CD4-positive, alpha-beta T cell treated with Interleukin-21 for 1 hour (primary cell): ENCODE measurements at places on chromosomes 7 and 10.

- DNase-seq, result no peak
Observed at GRCh38 chr10:126087796-126088505, 191.6 kb downstream of the FANK1 start.

DNA sequence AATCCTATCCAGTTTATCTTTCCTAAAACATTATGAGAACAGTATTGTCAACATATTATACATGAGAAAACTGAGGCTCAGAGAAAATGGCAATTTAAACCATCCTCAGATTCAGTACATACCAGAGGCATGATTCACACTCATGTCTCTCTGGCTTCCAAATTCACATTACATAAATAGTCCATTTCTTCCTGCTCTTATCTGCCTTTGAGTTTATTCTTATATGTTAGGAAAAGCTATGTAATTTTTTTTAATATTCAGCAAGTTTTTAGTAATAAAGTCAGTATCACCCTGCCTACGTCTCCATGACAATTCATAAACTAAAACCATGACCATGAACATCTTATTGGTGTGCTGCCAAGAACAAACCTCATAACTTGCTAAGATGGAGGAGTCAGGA lies 1260.2 kb upstream of the SORCS1 start:
- no peak for DNase-seq

GRCh38 chr7:43768201-43768886 lies 9.9 kb downstream of the BLVRA start:
- no peak for DNase-seq

- DNase-seq, result no peak
Observed at GRCh38 chr10:688312-689120, 952 bp downstream of the DIP2C start.

DNA sequence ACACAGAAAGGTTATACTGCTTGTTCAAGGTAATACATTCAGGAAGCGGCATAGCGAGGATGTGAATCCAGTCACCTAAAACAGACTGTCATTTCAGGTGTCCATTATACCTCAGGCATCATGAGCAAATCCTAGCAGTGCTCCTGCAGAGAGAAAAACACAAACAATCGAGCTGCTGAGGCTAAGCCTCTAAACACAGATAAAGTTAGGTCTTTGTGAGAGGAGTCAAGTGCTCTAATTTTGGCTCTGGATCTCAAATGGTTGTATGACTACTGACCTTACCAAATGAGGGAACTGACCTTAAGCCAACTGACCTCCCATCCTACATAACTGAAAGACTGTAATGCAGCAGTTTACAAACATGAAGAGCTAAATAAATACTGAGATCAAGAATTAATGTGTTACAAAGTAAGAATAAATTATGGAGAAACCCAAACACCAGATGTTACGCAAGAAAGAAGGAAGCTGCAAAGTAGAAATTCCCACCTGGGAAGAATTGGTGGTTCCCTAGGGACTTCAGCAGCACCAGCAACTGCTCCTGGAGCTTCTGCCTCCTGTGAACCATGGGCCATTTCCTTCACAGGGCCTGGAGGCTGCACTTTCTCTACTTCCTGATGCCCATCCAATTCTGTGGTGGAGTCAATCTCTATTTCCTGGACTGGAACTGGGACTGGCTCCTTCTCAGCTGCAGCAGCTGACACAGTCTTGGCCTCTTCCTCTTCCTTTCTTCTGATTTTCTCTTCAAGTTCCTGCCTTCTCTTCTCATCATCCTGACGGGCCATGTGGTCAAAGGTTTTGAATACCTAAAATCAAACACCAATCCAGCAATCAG lies 5.8 kb downstream of the NUDCD3 start:
- DNase-seq, result no peak

DNA sequence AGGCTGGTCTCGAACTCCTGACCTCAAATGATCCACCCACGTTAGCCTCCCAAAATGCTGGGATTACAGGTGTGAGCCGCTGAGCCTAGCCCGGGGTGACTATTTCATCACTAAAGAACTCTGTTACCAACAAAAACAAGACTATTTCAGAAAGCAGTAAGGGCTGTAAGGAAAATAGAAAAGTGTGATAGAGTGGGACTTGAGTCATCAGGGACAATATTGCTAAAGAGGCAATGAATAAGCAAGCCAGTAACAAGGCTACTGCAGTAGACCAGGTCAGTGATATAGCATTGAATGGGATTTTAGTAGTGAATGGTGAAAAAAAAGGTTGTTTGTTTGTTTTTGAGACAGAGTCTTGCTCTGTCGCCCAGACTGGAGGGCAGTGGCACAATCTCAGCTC lies 51.7 kb downstream of the SVOPL start:
- DNase-seq, result no peak

DNA sequence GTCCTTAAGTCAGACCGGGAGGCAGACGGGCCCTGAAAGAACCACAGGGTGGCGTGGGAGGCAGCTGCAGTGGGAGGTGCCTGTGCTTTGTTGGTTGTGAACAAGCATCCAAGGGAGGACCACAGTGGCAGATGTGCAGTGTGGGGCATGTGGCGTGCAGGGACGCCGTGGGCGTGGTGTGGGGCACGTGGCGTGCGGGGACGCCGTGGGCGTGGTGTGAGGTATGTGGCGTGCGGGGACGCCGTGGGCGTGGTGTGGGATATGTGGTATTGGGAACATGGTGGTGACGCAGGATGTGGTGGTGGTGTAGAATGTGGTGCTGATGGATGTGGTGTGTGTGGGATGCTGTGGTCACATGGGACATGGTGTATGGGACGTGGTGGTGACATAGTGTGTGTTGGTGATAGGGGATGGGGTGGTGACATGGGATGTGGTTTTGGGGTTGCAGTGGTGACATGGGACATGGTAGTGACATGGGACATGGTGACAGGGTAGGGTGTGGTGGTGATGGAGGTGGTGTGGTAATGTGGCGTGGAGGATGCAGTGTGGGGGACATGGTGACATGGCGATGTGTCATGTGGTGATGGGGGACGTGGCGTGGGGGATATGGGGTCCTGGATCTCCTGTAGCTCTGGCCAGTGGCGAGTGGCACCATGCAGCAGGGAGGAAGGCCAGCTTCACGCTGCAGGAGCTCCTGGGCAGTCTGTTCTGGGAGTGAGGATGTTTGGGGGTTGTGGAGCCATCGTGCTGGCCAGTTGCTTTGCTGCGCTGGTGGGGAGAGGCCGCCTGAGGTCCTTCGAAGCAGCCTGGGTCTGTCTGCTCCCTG lies 78.8 kb downstream of the INPP5A start:
- DNase-seq, result peak; percentile 50

DNA sequence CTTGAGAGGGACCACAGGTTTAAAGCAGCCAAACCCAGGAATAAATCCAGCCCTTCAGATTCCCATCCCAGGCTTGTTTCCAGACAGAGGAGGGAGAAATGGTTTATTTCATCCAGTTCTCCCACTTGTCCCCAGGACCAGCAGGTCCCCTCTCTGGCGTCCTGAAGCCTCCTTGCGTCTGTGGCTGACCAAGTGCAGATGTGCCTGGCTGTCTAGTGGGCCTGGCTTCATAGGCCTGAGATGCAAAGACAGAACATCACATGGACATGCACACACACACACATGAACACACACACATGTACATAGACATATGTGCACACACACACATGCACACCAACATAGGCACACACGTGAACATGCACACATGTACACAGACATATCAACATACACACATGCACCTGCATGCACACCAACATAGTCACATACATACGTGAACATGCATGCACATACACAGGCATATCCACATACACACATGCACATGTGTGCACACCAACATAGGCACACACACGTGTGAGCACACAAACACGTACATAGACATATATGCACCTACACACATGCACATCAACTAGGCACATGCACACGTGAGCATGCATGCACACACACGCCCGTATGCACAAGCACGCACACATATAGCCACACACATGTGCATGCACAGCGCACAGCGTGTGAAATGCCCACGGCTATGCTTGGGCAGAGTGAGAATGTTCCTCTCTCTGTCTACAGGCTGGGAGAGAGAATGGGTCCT lies 10.7 kb downstream of the FOXL3 start:
- DNase-seq, result no peak

DNA sequence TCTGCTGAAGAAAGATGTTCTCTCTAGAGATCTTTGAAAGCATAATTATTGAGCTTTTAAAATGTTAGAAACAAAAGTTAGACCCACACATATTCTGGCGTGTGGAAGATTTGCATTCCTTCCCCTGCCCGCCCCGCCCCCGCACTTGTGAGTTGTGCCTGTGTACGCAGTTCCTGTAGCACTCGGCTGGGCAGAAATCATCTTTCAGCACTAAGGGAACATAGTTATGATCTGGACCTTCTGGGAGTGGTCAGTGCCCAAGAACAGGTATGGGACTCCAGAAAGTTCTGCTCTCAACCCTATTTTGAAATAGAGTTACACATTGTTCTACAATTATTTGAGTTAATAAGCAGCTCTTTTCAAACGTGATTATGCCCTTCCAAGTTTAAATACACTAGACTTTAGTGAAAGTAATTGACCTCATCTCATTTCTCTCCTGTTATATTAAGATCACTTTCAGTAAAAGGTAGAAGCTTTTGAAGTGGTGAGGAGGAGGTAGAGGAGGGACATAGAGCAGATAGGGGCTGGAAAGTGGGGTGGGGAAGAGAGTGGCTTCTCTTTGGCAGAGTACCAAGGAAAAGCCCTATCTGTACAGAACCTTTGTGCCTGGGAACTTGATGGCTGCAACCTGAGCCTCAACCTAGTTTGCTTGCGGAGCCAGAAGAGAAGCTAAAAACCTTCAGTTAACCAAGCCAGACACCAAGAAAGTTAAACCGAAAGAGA lies 5.7 kb downstream of the BLVRA start:
- DNase-seq, result peak; percentile 24

DNA sequence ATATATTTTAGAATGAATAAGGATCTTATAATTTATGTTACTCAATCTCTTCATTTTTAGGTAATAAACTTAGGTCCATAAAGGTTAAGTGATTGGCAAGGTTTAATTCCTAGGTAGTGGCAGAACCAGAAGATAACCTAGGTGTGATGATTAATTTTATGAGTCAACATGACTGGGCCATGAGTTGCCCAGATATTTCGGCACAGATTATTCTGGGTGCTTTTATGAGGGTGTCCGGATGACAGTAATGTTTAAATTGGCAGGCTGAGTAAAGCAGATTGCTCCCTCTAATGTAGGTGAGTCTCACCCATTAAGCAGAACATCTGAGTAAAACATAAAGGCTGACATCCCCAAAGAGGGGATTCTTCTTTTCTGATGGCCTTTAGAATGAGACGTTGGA lies 1349.3 kb upstream of the CELF2 start:
- DNase-seq, result no peak

GRCh38 chr10:48598936-48599829 lies 5.7 kb downstream of the ARHGAP22 start:
- DNase-seq, result no peak

- no peak for DNase-seq
Observed at GRCh38 chr7:68376131-68376661, 1222.1 kb upstream of the AUTS2 start.

DNA sequence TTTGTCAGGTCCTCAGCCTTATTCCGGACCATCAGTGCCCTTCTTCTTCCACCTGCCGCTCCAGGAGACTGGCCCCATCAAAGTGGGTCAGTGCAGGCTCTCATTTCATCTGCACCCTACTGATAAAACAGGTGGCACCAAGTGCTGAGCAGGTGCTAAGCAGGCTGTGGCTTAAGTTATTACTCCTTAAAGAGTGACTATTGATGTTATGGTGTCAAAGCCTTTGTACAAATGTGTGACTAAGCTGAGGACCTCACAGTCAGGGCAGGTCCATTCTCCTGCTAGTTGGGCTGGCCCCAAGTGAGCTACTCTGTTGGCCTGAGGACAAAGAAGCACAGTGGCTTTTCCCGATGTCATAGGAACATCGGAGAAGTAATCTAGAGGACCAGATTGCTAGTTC lies 11.2 kb upstream of the CALD1 start:
- DNase-seq, result no peak

GRCh38 chr10:83678850-83679249 lies 460.5 kb upstream of the GHITM start:
- DNase-seq, result no peak

DNA sequence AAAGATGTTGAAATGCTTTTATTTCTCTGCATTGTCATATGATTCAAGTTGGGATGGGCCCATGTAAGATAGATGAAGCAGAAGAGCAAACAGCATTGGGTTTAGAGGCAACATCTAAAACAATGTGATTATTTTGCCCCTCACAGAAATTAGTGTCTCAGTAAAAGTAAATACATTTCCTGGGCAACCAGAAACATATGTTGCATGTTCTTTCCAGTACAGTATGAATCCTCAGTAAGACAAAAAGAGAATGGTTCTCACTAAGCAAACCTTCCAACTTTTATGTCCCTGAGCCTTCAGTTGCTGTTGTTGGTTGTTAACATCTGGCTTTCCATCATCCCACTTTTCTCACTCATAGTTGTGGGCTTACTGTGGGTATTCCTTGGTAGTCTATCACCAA lies 222.5 kb upstream of the PRPS1L1 start:
- DNase-seq, result no peak

GRCh38 chr7:41955893-41956675 lies 253.2 kb upstream of the INHBA start:
- DNase-seq, result no peak

GRCh38 chr10:70354556-70354955 lies 27.9 kb downstream of the LRRC20 start:
- no peak for DNase-seq

GRCh38 chr10:68154211-68154497 lies 44.9 kb downstream of the MYPN start:
- DNase-seq, result no peak

DNA sequence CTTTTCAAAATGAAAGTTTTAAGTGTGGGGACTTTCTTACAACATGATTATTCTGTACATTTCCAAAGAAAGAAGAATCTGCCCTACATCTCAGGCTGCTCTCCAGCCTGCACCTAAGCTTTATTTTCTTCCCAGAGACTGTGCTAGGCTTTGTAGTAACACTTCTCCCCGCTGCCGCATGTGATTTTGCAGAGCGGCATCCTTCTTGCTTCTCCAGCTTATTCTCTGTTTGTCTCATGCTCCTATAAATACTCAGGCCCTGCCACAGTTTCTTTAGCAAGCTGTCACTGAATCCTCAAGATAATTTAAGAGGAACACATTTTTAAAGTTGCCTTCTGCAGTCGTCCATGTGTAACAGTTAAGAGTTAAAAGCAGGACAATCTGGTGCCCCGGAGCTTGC lies 53.5 kb downstream of the INSYN2A start:
- no peak for DNase-seq

GRCh38 chr10:70368774-70369482 lies 13.5 kb downstream of the LRRC20 start:
- no peak for DNase-seq

GRCh38 chr7:159017741-159018140 lies 126.9 kb downstream of the VIPR2 start:
- no peak for DNase-seq
